ENCODE measurements at places on chromosomes 5 and 9.

GRCh38 chr5:144731786-144732185 is 561.1 kb downstream of the KCTD16 start:
- no peak for DNase-seq

- DNase-seq: no peak
These were observed 38.0 kb downstream of the KIF24 start for GRCh38 chr9:34291023-34291422.

- DNase-seq: no peak
These were observed 282.1 kb downstream of the NFIB start for GRCh38 chr9:14031810-14032209.

DNA sequence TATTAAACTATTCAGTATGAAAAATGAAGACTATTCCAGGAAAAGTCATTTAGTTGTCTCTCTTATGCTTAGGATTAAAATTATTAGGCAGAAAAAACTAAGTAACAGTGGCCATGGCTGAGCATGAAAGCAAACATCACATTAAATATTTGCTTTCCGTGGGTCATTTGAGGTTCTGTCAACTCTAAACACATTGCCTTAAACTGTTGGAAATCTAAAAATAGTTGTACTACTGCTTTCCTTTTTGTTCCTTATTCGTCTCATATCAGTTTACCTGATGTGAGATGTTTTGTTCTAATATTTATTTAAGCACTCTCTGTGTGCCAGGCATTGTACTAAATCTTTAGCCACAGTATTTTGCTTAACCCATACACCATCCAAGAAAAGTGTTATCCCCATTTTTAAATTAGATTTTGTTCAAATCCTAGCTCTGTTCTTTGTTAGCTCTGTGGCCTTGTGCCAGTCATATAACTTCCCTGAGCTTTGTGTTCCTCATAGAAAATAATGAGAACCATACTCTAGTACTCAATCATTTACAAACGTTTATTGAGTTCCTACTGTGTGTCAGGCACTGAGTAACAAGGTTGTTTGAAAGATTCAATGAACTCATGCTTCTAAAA is 18.7 kb upstream of the ZNF608 start:
- DNase-seq: no peak

GRCh38 chr5:92613546-92613945 is 967.5 kb downstream of the NR2F1-AS1 start:
- DNase-seq: no peak

All from Right ventricle myocardium superior (tissue), 1 donor.